ENCODE measurements at places on chromosomes 3 and 15.

DNA sequence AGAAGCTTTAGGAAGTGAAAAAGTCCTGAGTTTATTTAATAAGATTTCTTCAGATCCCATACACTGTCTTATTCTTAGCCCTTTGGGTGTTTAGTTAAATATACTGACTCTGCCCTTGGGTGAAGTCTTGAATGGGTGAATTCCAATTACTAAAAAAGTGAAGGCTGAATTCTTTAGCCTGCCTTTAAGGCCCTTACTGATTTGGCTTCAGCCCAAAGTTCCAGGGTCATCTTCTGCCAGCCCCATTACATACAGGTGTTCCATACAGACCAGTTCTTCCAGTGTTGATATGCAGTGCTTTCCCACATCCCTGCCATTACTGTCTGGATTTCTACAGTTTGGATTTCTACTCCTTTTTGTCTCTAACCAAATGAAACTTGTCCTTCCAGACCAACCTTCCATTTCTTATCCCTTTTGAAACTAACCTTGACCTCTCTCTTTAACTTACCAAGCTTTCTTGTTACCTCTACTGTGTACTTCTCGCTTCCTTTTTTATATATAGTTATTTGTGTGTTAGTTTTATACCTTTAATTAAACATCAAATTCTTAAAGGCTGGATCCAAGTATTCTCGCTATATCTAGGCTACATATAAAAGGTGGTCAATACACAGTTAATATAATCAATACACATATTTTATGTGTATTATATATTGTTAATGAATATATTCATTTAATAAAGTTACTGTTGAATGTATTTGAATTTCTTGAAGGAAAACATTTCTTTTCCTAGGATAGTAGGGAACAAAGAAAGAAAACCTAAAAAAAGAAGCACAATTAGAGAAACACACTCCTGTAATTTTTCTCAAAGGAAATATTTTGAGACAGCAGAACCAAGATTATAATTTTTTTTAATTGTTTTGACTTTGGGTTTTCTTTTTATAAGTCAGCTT lies 15.0 kb downstream of the MBNL1 start:
- no peak for DNase-seq

GRCh38 chr15:89652666-89653065 lies 2.6 kb downstream of the KIF7 start:
- DNase-seq = no peak

- no peak for DNase-seq
Measured at GRCh38 chr15:64923546-64923945, 11.8 kb downstream of the ANKDD1A start.

DNA sequence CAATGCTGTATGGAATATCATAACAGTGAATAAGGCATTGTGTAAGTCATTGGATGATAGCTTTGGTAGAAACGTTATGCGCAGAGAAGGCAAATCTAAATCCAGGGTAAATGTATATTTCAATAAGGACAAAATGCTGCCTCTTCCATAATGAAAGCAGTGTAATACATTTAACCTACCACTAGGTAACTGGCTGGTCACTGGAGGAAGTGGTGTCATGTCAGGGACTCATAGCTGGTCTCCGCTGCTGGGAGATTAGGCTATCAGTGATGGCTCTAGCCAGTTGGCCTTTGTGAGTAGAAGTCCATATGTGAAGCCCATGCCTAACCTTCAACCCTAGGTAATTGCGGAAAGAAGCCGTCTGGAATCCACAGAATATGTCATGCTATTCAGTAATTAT lies 140.9 kb downstream of the NLGN1 start:
- DNase-seq = no peak

- no peak for DNase-seq
Measured at GRCh38 chr3:29456901-29457300, 176.0 kb downstream of the RBMS3 start.

DNA sequence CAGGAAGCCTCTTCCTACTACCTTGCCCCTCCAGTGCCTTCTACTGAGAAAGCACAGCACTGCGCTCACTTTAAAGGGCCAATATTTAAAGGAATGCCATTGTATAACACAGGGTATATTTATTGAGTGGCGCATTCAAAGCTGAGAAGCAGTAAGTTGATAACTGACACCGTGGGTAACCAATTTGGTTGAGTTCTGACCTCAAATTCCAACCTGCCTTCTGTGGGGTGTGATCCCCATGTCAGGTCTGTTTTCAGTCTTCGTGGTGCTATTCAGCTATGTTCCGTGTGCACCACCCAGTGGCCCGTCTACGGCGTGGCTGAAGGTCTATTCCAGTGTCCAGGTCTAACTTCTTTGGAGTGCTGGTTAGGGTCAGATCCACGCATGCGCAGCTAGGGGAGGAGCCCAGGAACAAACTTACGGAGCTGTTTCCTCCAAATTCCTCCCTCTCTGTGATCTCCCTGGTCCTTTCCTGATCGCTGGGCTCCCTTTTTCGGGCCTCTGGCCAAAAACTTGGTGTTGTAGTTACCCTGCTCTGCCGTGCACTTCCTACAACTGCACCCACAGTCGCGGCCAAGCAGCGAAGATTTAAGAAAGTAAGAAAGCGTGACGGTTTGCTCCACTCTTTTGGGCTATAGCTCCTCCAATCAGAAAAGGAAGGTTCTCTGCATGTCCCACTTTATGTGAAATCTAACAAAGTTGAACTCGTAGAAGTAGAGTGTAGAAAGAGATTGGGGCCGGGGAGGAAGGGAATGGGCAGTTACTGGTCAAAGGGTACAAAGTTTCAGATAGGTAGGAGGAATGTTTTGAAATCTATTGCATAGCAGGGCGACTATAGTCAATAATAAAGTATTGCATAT lies 7.7 kb downstream of the LRRC2 start:
- DNase-seq = peak; percentile 57

DNA sequence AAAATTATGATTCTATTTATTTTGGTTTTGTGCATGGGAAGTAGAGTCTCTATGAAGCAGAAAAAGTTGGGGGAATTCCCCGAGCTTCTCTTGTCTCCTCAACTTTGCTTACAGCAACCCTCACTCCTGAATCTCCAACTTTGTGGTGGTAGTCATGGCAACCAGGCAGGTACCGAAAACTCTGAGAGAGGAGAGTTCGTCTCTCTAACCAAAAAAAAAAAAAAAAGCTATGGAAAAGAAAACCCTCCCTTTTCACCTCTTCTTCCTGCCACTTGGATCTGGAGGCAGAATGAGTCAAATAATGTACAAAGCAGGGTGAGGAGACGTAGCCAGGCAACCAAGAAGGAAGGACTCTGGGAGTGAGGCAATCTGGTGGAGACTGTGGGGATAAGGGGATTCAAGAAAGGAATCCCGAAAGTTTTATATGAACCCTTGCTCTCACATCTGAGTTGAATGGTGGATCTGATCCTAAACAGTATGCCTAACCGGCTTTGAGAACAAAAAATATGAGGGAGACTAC lies 108.1 kb downstream of the PLOD2 start:
- no peak for DNase-seq

DNA sequence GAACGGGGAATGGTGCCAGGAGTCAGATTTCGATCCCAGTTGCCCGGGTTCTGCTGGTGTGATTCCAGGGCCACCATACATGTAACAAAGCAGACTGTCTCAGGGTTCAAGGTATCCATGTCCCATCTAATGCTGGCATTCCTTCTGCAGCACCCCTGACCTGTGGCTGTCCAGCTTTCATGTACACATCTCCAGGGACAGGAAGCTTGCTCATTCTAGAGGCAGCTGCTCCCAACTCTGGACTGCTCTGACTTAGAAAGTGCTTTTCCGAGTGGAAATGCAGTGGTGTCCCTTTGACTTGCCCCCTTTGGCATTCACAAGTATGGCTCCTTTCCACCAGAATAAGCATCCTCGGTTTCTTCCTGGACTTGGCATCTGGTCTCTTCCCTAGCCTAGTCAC lies 30.9 kb downstream of the PML start:
- no peak for DNase-seq

DNA sequence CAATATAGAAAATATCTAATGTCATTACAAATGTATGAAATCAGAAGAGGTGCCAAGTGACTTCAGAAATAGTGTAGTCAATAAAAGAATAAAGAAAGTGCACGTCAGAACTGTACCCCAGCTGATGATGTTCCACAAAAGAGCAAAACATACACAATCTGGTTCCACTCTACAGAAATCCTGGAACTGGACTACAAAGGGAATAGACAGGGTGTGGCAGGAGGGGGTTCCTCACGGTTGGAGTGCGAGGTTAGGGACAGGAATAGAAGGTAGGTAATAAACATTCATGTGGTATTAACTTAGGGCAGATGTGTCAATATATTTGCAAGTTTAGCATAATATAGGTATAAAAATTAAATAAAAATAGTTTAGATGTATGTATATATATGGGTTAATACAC lies 103.3 kb upstream of the GOLGA6L6 start:
- DNase-seq = no peak

Measured in G401 (cell line).